ENCODE measurements at places on chromosomes 12 and 14.

- H3K4me1 ChIP-seq: no peaks in the 10 kb centered on the region
- H3K27ac ChIP-seq: no peak overlapping the region
- DNase-seq: no peak
- H3K27me3 ChIP-seq: no peaks in the 10 kb centered on the region
These were observed 66.7 kb downstream of the RIMBP2 start for GRCh38 chr12:130649101-130650045.

GRCh38 chr14:103561381-103562178 is 877 bp downstream of the BAG5 start:
- H3K27me3 ChIP-seq: no peaks in the 10 kb centered on the region
- 0 out of 2 replicates have a peak, but pooled peaks cover 2% of the 10 kb centered on the region for H3K36me3 ChIP-seq
- DNase-seq: peak; percentile 46
- H3K27ac ChIP-seq: peak overlapping the region; percentile 93
- peak overlapping the region; percentile 96 for H3K4me3 ChIP-seq

DNA sequence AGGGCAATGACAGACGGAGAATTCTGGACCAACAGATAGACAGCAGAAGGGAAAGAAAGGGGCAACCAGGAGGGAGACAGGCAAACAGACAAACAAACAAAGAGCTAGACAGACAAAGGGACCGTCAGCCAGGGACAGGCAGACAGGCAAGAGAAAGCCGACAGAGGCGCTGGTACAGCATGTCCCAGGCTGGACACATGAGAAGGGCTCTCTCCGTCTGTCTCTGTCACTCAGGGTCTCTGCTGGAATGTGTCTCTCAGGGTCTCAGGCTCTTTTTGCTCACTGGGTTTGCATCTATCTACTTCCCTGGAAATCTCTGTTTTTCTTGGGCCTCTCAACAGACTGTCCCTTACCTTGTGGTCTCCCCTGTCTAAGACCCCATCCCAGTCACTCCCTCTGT is 8.2 kb upstream of the SMUG1 start:
- no peaks in the 10 kb centered on the region for H3K36me3 ChIP-seq
- peaks cover 11% of the 10 kb centered on the region for H3K4me1 ChIP-seq
- no peaks in the 10 kb centered on the region for H3K27me3 ChIP-seq
- no peak overlapping the region for H3K4me3 ChIP-seq
- no peak for DNase-seq
- H3K27ac ChIP-seq: no peak overlapping the region

- peaks cover 3% of the 10 kb centered on the region for H3K36me3 ChIP-seq
- H3K27me3 ChIP-seq: no peaks in the 10 kb centered on the region
- H3K27ac ChIP-seq: no peak overlapping the region
- DNase-seq: no peak
These were observed 32.9 kb downstream of the ALKBH1 start for GRCh38 chr14:77674931-77675330.

DNA sequence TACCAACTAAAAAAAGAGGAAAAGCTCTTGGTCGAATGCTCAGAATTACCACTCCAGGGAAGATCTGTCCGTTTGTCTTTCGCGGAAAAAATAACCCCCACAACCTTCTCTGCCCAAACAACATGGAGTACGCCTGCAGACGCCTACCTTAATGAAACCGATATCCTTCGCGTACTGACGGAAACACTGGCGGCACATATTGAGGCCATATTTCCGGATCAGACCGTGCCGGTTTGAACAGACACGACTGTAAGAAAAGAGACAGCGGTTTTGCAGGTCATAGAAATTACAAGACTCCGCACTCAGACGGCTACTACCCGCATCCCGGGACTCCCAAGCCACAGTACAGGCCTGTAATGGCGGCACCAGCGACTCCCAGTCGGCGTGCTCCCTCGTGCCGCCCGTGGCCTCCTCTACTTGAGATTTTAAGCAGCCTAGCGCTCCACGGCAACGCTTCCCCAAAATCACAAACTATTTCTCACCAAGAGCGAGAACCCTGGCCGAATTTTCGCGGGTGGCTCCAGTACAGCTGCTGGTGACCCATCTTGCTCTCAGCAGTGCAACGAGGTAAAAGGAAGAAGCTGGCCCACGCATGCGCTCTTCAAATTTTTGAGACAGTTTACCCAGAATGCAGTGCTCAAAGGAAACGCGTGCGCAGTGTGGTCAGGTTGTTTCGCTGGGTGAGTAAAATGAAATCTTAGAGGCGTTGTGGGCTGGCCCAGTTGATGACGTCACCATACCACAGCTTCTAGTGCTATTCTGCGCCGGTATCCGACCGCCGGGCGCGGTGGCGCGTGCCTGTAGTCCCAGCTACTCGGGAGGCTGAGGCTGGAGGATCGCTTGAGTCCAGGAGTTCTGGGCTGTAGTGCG is at the start of gene RPS29:
RPS29 (minus strand) TSS at position 578 of the 870 bp plus-strand sequence; CDS start at position 544, 34 bp downstream.
- H3K27ac ChIP-seq: peak within 1 kb of the TSS; percentile 97
- peak within 1 kb of the TSS; percentile 97 for H3K4me3 ChIP-seq
- H3K4me1 ChIP-seq: peaks cover 10% of the 10 kb centered on the region
- no peaks in the 10 kb centered on the region for H3K27me3 ChIP-seq
- DNase-seq: peak; percentile 98
- H3K36me3 ChIP-seq: no peaks in the 10 kb centered on the region

- H3K27me3 ChIP-seq: no peaks in the 10 kb centered on the region
- H3K36me3 ChIP-seq: peaks cover 10% of the 10 kb centered on the region
- no peak for DNase-seq
- H3K4me1 ChIP-seq: peaks cover 30% of the 10 kb centered on the region
These were observed at the start of gene LAG3 for GRCh38 chr12:6772331-6772695. LAG3 (plus strand) TSS chr12:6772520; CDS start chr12:6772853, 333 bp downstream.

- H3K27me3 ChIP-seq: no peaks in the 10 kb centered on the region
- DNase-seq: no peak
- no peaks in the 10 kb centered on the region for H3K4me1 ChIP-seq
- H3K4me3 ChIP-seq: no peak overlapping the region
- no peak overlapping the region for H3K27ac ChIP-seq
- H3K36me3 ChIP-seq: no peaks in the 10 kb centered on the region
These were observed 72.8 kb upstream of the NPAS3 start for GRCh38 chr14:32865827-32866376.

DNA sequence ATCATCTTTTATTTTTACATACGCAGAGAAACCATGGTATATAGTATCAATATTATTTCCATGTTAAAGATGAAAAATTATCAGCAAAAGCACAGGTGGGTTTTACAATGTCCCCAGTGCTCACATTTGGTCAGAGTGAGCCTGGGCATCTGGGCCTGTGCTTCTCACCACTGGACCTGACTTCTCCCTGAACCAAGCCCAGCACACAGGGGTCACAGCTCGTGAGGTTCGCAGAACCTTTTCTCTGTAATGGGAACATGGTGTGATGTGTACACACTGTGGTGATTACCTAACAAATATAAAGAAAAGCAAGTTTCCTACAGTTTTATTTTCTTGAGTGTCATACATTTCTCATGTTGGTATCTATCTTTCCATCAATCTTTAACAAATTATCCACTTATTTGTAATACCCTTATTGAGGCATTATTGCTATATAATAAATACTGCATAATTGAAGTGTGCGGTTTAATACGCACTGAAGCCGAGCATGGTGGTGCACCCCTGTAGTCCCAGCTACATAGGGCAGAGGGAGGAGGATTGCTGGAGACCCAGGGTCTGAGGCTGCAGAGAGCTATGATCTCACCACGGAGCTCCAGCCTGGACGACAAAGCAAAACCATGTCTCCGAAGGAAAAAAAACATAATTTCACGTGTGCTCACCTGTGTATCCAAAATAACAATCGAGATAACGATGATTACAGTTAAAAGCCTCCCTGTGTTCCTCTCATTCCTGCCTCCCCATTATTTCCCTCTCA is 743.2 kb downstream of the TMEM121 start:
- H3K4me3 ChIP-seq: no peak overlapping the region
- DNase-seq: no peak
- no peak overlapping the region for H3K27ac ChIP-seq
- no peaks in the 10 kb centered on the region for H3K27me3 ChIP-seq
- H3K4me1 ChIP-seq: no peaks in the 10 kb centered on the region

DNA sequence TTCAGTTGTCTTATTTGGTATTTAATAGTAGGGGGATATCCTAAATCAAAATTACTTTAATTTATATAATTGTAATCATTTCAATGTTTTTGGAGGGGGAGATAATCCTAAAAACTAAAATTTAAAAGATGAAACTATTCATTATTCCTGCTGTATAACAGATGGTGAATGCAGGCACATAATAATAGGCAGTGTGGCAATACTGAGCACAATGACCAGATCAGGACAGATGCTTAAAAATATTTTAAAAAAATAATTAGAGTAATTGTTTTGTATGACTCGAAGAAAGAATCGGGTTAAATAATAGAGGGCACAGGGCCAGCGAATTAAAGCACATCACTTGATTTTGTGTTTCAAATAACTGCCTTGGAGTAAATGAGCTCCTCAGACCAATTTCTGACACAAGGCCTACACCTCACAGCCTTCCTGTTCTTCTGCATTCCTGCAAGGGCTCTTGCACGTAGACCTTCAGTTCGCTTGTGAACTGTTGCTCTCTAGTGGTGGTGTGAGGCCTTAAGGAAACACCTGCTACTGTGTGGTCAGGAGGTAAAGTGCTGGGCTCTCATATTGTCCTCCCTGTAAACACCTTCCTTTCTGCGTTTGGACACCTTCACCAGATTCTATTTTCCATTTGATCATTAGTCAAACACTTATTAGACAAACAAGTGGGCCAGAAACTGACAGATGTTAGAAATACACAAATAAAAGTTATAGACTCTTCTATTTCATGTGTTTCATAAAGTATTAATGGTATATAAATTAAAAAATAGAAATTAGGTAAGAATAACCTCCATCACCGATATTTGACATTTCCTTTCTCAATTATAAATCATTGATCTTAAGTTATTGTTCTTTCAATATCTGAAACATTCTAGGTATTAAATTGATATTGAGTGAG is 29.3 kb upstream of the KLRF1 start:
- DNase-seq: peak; percentile 87
- no peak overlapping the region for H3K27ac ChIP-seq
- no peaks in the 10 kb centered on the region for H3K27me3 ChIP-seq
- no peak overlapping the region for H3K4me3 ChIP-seq
- no peaks in the 10 kb centered on the region for H3K36me3 ChIP-seq
- H3K4me1 ChIP-seq: no peaks in the 10 kb centered on the region

- no peaks in the 10 kb centered on the region for H3K36me3 ChIP-seq
- H3K27me3 ChIP-seq: no peaks in the 10 kb centered on the region
- DNase-seq: no peak
- H3K27ac ChIP-seq: no peak overlapping the region
These were observed 4.1 kb upstream of the AQP5 start for GRCh38 chr12:49957570-49957967.

- DNase-seq: peak; percentile 14
- no peaks in the 10 kb centered on the region for H3K36me3 ChIP-seq
- H3K27ac ChIP-seq: peak overlapping the region; percentile 26
- H3K4me3 ChIP-seq: no peak overlapping the region
- peaks cover 23% of the 10 kb centered on the region for H3K4me1 ChIP-seq
These were observed 17.9 kb downstream of the ZFP36L1 start for GRCh38 chr14:68774771-68775613.

DNA sequence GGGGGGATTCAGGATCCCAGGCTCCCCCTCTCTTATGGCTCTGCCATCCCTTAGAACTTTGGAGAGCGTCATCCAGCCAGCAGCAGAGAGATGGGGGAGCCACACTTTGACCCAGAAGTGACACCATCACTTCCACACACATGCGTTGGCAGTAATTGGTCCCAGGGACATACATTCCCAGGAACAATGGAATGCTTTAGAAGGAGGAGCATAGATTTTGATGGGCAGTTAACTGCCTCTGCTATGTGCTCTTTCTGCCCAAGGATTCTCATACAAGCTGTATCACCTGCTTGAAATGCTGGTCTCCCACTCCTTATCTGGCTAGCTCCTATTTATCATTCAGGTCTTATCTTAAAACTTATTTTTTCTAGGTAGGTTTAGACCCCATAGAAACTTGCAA is 109.0 kb upstream of the RPH3A start:
- no peaks in the 10 kb centered on the region for H3K36me3 ChIP-seq
- H3K27ac ChIP-seq: no peak overlapping the region
- H3K4me3 ChIP-seq: no peak overlapping the region
- H3K4me1 ChIP-seq: no peaks in the 10 kb centered on the region

- peaks cover 1% of the 10 kb centered on the region for H3K36me3 ChIP-seq
- no peak overlapping the region for H3K27ac ChIP-seq
- no peak for DNase-seq
- H3K4me1 ChIP-seq: peaks cover 11% of the 10 kb centered on the region
- H3K27me3 ChIP-seq: no peaks in the 10 kb centered on the region
These were observed 5.2 kb downstream of the ENO2 start for GRCh38 chr12:6919588-6919987.

DNA sequence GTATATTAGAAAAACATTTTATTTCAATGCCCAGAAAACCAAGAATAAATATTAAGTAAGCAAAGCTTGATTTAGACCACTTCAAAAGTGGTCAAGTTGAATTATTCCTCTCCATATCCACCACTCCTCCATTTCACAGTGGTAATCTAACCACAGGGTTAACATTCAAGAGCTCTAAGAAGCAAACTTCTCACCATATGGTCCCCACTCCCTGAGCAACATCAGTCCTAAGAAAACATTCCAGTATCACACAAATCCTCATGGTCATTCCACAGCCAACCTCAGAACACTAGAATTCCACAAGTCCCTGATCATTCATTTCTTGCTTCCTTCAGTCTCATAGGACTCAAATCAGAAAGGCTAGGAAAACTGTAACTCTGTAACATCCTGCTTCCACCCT is 47.9 kb downstream of the ST8SIA1 start:
- no peak overlapping the region for H3K27ac ChIP-seq
- H3K4me1 ChIP-seq: no peaks in the 10 kb centered on the region
- H3K27me3 ChIP-seq: no peaks in the 10 kb centered on the region
- H3K4me3 ChIP-seq: no peak overlapping the region
- H3K36me3 ChIP-seq: no peaks in the 10 kb centered on the region

- no peak for DNase-seq
- H3K4me3 ChIP-seq: no peak overlapping the region
- no peaks in the 10 kb centered on the region for H3K36me3 ChIP-seq
- H3K27ac ChIP-seq: no peak overlapping the region
These were observed 36.3 kb upstream of the PLXNC1 start for GRCh38 chr12:94112121-94112520.

- no peak overlapping the region for H3K27ac ChIP-seq
- H3K4me1 ChIP-seq: no peaks in the 10 kb centered on the region
- H3K27me3 ChIP-seq: no peaks in the 10 kb centered on the region
- no peak overlapping the region for H3K4me3 ChIP-seq
- H3K36me3 ChIP-seq: no peaks in the 10 kb centered on the region
- no peak for DNase-seq
These were observed 1123.0 kb downstream of the VRK1 start for GRCh38 chr14:97920201-97920600.

- H3K4me1 ChIP-seq: 0 out of 2 replicates have a peak, but pooled peaks cover 9% of the 10 kb centered on the region
- H3K27ac ChIP-seq: no peak overlapping the region
- H3K4me3 ChIP-seq: no peak overlapping the region
- DNase-seq: no peak
- H3K36me3 ChIP-seq: no peaks in the 10 kb centered on the region
These were observed 21.6 kb downstream of the NTF3 start for GRCh38 chr12:5453466-5453865.

- H3K4me3 ChIP-seq: no peak overlapping the region
- H3K27me3 ChIP-seq: no peaks in the 10 kb centered on the region
- no peaks in the 10 kb centered on the region for H3K4me1 ChIP-seq
- no peak for DNase-seq
These were observed 305.5 kb downstream of the CEP128 start for GRCh38 chr14:80636071-80636470.

- no peak within 1 kb of the TSS for H3K27ac ChIP-seq
- H3K4me1 ChIP-seq: peaks cover 10% of the 10 kb centered on the region
- no peak within 1 kb of the TSS for H3K4me3 ChIP-seq
- H3K27me3 ChIP-seq: no peaks in the 10 kb centered on the region
- no peak for DNase-seq
- no peaks in the 10 kb centered on the region for H3K36me3 ChIP-seq
These were observed at the start of gene LPAR5 for GRCh38 chr12:6635856-6636531. LPAR5 (minus strand) TSS chr12:6635959; CDS start chr12:6621248, 14,711 bp downstream.

All from Caco-2 (cell line).